B cell (primary cell): ENCODE measurements at places on chromosomes 5 and 9. TPM values are rescaled to one million over a fixed set of nuclear protein-coding genes. Genes with fewer than 3 reads are reported as not detected.

- DNase-seq = no peak
Measured at GRCh38 chr5:43148417-43148816, 27.7 kb downstream of the ZNF131 start.

Gene EGFL7
- 0.13 TPM in 1 of 2 replicates, not detected in the other for polyA plus RNA-seq

- DNase-seq = no peak
Measured at GRCh38 chr5:133556551-133556950, 55.8 kb downstream of the FSTL4 start.

Gene NR5A1
- polyA plus RNA-seq = not detected in 2 replicates

DNA sequence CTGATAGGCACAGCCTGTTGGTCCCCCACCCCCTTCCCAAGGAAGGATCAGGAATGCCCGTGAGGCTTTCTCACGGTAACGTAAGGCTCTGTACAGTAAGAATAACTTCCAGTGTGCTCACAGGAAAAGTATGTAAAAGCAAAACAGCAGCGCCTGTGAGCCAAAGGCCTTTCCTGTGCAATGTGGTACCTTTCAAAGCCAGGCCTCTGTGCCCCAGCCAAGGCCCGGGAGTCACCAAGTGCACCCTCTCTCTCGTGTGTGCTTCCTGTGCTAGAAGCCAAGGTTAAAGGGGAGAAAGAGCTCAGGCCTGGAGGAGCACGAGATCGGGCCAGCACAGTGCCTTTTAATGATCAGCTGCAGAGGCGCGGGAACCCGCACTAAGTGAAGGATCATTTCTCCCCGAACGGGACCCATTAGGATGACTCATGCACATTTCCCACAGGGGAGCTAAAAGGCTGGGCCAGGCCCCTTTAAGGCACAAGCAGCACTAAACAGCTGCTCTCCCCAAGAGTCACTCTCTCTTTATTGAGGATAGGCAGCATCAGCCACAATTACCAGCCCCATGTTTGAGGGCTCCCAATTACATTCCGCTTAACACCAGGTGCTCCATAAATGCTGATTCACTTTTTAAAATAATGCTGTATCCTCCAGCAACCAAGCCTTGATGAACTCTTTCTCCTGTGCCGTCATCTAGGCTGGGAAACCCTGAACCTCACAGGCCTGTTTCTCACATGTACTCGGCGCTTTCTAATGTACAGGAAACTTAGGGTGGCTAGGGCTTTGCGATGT is 42.8 kb downstream of the SHB start:
- no peak for DNase-seq

GRCh38 chr9:132645306-132645705 is 24.5 kb downstream of the DDX31 start:
- DNase-seq = no peak

DNA sequence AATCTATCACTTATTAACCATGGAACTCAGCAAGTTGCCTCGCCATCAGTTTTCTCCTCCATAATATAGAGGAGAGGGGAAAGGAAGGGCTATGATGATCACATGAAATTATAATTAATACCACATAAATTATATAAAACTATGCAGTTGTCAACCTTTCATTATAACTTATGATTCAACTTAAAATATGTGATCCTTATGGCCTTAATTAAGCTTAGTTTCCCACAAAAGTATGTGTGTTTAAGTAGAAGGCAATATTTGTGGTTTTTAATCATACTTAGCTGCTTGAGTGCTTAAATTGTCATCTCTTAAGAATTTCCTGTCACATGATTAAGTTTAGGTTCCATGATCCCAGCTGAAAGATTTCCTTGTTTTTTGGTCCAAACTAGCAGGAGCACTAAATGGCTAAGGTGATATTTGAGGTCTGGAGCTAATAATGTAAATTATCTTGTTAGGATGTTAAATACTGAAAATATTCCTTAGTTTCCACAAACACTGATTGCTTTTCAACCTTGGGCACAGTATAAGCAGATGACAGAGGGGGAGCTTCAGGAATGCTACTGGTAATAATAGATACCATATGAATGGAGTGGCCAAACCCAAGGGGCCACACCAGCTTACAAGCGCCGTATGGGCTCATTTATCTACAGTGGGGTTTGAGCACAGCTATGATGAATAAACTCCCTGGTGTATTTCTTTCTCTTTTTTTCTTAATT is 26.4 kb upstream of the F2R start:
- no peak for DNase-seq

DNA sequence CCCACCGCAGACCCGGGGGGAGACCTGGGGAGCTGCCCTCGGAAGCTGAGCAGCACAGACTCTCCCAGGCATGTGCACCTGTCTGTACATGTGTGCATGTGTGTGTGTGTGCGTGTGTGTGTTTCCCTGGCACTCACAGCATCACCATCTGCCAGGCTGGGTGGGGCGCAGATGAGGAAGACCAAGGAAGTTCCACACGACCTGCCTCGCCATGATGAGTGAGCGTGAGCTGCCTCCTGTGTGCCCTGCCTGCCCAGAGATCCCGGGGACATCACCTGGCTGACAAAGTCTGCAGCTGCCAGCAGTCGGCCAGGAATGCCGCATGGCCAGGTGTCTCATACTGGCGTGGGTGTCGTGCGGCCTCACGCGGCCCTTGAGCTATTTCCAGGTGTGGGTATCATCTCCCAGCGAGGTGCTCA is 4.0 kb upstream of the GPSM1 start:
- DNase-seq = no peak

Gene GRM6
- polyA plus RNA-seq = not detected in 2 replicates
